ENCODE measurements at places on chromosomes 13 and 19. TPM values are rescaled to one million over a fixed set of nuclear protein-coding genes. Genes with fewer than 3 reads are reported as not detected.

DNA sequence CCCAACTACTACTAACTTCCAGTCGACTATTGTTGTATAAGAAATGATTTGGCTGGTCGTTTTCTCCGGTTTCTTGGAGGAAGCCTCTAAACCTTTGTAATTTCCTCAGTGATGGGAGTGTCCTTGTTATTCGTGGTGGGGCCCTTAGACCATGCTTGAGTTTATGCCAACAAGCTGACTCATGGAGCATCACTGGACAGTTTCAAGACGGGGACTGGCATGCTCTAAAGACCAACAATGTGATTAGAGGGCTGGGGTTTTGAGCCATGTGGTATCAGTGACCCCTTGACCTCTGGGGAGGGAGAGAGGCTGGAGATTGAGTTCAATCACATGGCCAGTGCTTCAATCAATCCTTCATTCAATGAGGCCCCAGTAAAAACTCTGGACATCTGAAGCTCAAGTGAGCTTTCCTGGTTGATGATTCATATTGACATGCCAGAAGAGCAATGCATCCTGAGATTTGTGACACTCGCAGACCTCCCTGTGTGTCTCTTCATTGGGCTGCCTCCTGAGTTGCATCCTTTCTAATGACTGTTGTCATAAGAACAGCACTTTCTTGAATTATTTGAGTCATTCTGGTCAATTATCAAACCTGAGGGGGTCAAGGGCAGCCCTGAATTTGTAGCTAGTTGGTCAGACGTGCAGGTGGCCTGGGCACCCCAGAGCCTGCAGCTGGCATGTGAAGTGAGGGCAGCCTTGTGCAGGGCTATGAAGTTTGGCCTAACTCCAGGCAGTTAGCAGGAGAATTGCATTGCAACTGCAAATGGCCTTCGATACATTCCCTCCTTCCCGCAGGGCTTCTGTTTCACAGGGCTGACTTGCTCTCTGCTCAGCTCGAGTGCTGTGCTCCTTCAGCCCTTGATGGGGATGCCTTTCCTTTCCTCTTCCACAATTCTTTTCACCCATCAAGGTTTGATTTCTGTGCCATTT is 246.5 kb downstream of the FGF9 start:
- no peak for DNase-seq

- no peak for DNase-seq
Observed at GRCh38 chr19:35528218-35529038, at the start of gene SBSN. SBSN (minus strand) TSS chr19:35528311; CDS start chr19:35528281, 30 bp downstream.

HPN gene
- total RNA-seq, result not detected

DNA sequence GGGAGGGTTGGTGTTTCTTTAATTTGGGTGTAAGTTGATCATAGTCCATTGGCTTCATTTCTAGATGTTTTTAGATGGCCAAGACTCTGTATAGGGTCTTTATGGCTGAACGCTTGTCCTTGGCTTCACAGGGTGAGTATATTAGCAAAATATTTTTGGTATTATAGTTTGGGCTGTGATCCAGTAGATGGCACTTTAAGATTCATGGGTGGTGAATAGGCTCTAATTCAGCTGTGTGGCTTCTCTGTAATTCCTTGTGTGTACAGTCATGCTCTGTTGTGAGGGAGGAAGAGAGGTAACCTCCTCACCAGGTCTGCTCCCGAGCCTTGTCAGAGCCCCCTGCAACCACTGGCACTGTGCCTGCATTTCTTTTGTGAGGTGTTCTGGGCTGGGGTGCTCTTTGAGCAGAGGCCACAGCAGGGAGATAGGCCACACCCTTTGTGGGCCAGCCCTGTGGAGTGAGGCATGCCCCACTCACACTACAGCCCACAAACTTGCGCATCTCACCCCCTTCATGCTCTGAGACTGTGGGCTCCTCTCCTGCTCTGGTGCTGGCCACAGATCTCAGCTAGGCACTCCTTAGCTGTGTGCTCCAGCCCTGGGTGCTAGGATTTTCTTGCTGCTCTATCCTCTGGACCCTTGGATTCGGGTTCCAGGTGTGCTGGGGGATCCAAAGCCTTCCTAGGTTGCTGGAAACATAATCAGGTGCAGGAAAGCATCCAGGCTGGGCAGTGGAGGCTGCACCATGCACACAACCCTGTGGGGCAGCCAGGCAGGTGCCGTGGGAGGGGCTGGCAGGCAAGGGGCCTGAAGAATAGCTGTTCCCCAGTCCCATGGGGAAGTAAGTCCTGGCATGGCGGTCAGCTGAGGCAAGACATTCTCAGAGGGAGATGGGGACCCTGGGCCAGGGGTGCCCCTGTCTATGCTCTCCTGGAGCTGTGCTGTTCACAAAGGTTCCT is 193.9 kb downstream of the GPC5 start:
- DNase-seq, result no peak

SYNGR4 gene
- not detected for total RNA-seq

GPC5 gene
- total RNA-seq, result not detected

GAPDHS gene
- not detected for total RNA-seq

GRCh38 chr13:100091391-100091790 is 2.5 kb downstream of the PCCA start:
- no peak for DNase-seq

- no peak for DNase-seq
Observed at GRCh38 chr19:756236-756635, 5.3 kb downstream of the MISP start.

GRCh38 chr19:44737238-44738071 is 11.1 kb upstream of the BCL3 start:
- DNase-seq, result no peak

DNA sequence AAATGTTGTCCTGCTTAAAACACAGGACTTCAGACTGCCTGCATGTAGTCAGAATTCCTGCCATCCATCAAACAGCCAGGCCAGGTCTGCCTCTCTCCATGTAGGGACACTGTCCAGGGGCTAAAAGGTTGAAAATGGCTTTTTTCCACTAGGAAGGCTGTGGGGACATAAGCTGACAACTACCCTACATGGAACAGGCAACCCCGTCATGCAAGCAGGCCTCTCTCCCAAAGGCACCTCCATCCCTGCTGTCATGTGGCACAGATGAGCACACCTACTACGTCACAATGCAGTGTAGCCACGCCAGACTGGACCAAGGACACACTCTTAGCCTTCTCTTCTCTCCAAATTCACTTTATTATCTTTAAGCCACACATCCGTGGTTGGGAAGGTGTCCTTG is 40.8 kb downstream of the LATS2 start:
- DNase-seq, result no peak

SIGLEC6 gene
- 2.4 TPM for total RNA-seq

GRCh38 chr13:19587635-19588300 is 26.4 kb upstream of the TPTE2 start:
- DNase-seq, result peak; percentile 62

DNA sequence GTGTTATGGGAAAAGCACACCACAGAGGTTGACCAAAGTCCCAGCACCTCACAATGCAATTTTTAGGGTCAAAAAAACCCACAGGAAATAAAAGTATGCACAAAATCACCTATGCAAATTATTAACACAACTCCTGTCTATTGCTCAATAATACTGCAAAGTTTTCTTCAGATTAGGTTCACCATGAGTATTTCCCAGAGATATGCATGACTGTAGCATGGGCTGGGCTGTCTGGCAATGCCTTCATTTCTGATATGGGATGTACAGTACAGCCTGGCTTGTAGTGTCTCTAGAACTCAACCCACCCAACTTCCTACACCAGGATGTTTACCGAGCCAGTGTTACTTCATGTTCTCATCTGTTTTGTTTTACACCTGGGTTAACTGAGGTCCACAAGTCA is 698.7 kb upstream of the ARGLU1 start:
- DNase-seq, result no peak

- DNase-seq, result no peak
Observed at GRCh38 chr13:22017226-22017625, 346.4 kb downstream of the FGF9 start.

- DNase-seq, result no peak
Observed at GRCh38 chr13:83827338-83827737, 54.9 kb downstream of the SLITRK1 start.

DNA sequence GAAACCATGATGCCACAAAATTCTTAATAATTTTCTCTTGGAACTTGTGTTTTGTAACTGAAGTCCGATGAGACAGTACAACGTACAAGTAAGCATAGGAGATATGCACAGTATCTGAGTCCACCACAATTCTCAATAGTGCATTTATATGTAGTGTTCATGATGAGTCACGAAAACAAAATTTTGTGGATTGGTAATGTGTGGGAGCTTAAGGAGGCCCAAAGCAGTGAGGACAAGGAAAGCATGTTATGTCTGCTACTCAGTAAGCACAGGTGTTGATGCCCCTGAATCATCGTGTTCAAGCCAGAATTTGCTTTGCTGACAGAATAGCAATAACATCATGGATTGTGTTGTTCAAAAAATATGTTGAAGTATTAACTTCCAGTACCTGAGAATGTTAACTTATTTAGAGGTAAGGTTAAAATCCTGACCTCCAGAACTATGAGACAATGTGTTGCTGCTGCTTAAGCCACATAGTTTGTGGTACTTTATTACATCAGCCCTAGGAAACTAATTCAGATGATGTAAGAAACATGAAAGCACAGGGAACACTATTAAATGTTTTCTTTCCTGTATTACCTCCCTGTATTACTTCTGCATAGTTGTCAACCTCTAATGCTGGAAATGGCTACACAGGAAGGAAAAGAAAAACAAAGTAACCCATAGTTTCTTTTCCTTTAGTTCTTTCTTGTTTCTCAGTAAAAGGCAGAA is 201.3 kb downstream of the SLITRK6 start:
- no peak for DNase-seq

GRCh38 chr19:13060964-13061927 is 41.4 kb downstream of the LYL1 start:
- DNase-seq, result peak; percentile 79

GRCh38 chr13:40060296-40061007 is 405.0 kb downstream of the COG6 start:
- DNase-seq, result no peak

ZNF284 gene
- 3.8 TPM for total RNA-seq

GNA15 gene
- total RNA-seq, result 10.4 TPM

DNA sequence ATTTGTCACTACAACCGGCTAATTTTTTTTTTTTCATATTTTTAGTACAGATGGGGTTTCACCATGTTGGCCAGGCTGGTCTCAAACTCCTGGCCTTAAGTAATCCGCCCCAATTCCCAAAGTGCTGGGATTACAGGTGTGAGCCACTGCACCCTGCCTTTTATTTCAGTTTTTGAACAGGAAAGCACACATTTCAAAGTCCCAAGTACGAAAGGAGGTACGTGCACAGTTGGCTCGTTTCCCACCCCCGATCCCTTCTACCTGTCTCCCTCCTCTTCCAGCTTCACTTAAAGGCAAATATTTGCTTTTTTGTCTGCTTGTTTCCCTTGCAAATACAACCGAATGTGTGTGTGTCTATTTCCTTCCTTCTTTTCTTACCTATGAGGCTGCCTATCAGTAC is 30.5 kb downstream of the ZIC5 start:
- no peak for DNase-seq

DNA sequence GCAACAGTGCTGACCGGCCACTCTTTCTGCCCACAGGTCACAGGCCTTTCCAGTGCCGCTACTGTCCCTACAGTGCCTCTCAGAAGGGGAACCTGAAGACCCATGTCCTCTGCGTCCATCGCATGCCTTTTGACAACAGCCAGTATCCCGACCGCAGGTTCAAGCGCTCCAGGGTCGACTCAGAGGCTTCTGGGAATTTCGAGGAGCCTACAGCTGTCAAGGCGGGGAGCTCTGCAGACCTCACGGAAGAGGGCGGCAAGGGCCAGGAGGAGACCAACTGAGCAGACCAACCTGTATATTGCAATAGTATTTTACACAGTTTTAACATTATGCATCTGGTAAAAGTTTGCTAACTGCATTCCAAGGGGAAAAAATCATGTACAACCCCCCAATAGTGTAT is 338.5 kb downstream of the ZNF536 start:
- DNase-seq, result no peak

FFAR3 gene
- not detected for total RNA-seq

DNA sequence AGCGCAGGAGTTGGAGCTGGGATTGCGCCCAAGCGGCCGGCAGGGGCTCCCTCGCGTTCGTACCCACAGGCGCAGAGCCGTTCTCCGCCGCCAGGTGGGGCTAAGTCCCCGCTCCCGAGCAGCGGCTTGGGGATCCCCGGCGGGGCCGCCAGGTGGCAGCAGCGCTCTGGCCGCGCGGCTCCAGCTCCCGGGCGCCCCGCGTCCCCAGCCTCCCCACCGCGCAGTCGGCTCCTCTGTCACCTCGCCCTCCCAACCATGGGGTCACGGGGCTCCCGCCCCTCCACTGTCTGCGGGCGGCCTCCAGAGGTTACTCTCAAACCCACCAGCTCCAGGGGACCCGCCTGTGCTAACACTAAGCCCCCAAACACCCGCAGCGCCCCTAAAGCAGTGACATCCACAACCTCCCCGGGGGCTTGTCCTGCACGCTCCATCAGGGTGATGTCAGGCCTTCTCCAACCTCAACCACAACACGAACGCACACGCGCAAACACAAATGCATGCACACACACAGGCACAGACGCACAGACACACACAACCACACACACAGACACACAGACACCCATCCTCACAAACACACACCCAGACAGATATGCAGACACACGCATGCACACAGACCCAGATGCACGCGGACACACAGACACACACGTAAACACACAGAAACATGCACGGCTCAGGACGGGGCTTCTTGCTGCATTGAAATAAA is 18.4 kb upstream of the KCTD15 start:
- DNase-seq, result peak; percentile 91

- no peak for DNase-seq
Observed at GRCh38 chr13:22757530-22758120, 423.2 kb upstream of the SGCG start.

GRCh38 chr13:101631395-101631794 is 178.9 kb downstream of the ITGBL1 start:
- DNase-seq, result no peak

TICAM1 gene
- 22.7 TPM for total RNA-seq

- DNase-seq, result no peak
Observed at GRCh38 chr13:97851269-97851668, 102.2 kb upstream of the IPO5 start.

LHB gene
- 1.4 TPM for total RNA-seq

DCLK1 gene
- not detected for total RNA-seq

- no peak for DNase-seq
Observed at GRCh38 chr13:51222686-51223559, 725 bp downstream of the FAM124A start.

RGL3 gene
- 0.48 TPM for total RNA-seq

- no peak for DNase-seq
Observed at GRCh38 chr13:76886005-76886291, 257 bp downstream of the KCTD12 start.

ODAD3 gene
- total RNA-seq, result not detected

FBXO17 gene
- not detected for total RNA-seq

AMER2 gene
- total RNA-seq, result not detected

SIGLEC12 gene
- total RNA-seq, result 0.57 TPM

- DNase-seq, result no peak
Observed at GRCh38 chr13:109135018-109135417, 505.6 kb downstream of the MYO16 start.
